ENCODE measurements at places on chromosomes 11 and 22. TPM values are rescaled to one million over a fixed set of nuclear protein-coding genes. Genes with fewer than 3 reads are reported as not detected.

Gene LARGE2
- total RNA-seq, result 3.0 TPM

GRCh38 chr22:41047801-41048211 is 44.6 kb upstream of the EP300 start:
- H3K27me3 ChIP-seq, result no peaks in the 10 kb centered on the region
- peaks cover 6% of the 10 kb centered on the region for H3K4me1 ChIP-seq
- no peaks in the 10 kb centered on the region for H3K36me3 ChIP-seq
- DNase-seq, result no peak

GRCh38 chr22:26985931-26986782 is 328.8 kb downstream of the MIAT start:
- H3K27ac ChIP-seq, result no peak overlapping the region
- no peaks in the 10 kb centered on the region for H3K36me3 ChIP-seq
- no peak overlapping the region for H3K4me3 ChIP-seq
- H3K4me1 ChIP-seq, result peaks cover 5% of the 10 kb centered on the region

DNA sequence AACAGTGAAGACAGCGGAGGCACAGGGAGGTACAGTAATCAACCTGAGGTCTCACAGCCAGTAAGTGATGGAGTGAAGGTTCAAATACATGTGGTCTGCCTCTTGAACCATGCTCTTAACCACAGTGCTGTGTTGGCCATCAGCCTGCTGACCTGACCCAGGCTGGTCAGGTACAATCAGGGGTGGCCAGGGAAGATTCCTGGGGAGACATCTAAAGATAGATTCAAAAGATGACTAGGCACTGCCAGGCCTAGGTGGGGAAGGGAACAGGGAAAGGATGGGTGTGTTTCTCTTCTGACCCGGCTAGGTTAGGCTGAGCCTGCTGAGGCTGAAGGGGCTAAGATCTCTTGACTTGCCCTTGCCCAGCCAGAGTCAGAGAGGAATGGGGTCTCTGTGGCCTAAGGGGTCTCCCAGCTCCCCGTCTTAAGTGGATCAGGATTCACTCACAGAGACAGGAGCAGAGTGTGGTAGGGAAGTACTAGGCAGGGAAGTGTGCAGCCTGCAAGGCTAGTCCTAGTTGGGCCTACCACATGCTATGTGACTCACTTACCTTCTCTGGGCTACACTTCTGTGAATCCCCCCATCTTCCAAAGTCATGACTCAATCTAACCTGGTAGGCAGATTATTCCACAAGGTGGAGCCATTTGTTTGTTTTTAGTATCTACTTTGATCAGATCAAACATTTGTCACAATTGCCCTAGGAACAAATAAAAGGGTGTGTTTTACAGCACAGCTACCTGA is 10.4 kb upstream of the SREBF2 start:
- H3K36me3 ChIP-seq, result no peaks in the 10 kb centered on the region
- DNase-seq, result no peak
- peaks cover 4% of the 10 kb centered on the region for H3K27me3 ChIP-seq
- H3K4me1 ChIP-seq, result peaks cover 32% of the 10 kb centered on the region
- H3K27ac ChIP-seq, result peak overlapping the region; percentile 41

Gene OR5AS1
- not detected for total RNA-seq

Gene FOLR2
- not detected for total RNA-seq

Gene ANO5
- total RNA-seq, result 5.4 TPM

Gene KDM4E
- 1.1 TPM for total RNA-seq

GRCh38 chr11:134509381-134510232 is 97.6 kb upstream of the B3GAT1 start:
- H3K4me1 ChIP-seq, result peaks cover 8% of the 10 kb centered on the region
- peaks cover 6% of the 10 kb centered on the region for H3K36me3 ChIP-seq
- no peak overlapping the region for H3K4me3 ChIP-seq
- DNase-seq, result no peak
- peak overlapping the region; percentile 8 for H3K27ac ChIP-seq

DNA sequence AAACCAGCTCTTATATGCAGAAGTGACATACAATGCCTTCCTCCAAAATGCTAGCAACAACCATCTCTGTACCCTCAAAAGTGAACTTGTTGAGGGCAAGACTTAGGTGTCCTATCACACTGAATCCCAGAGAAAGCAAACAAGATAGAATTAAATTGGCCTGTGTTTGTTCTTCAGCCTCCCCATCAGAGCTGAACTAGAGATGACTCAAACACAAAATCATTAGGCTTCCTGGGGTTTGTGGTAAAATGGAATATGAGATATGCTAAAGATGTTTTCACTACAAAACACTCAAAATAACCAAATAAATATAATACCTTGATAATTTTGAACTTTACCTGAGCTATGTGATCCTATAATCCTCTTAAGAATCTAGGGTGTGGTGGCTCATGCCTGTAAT is 31.6 kb downstream of the ZNF214 start:
- DNase-seq, result no peak
- H3K27ac ChIP-seq, result no peak overlapping the region
- no peaks in the 10 kb centered on the region for H3K27me3 ChIP-seq
- H3K36me3 ChIP-seq, result no peaks in the 10 kb centered on the region
- H3K4me1 ChIP-seq, result no peaks in the 10 kb centered on the region

Gene MAJIN
- not detected for total RNA-seq

GRCh38 chr11:33866936-33867335 is 24.9 kb downstream of the LMO2 start:
- H3K27me3 ChIP-seq, result peaks cover 14% of the 10 kb centered on the region
- no peak overlapping the region for H3K27ac ChIP-seq
- no peaks in the 10 kb centered on the region for H3K36me3 ChIP-seq
- peaks cover 19% of the 10 kb centered on the region for H3K4me1 ChIP-seq
- DNase-seq, result no peak

DNA sequence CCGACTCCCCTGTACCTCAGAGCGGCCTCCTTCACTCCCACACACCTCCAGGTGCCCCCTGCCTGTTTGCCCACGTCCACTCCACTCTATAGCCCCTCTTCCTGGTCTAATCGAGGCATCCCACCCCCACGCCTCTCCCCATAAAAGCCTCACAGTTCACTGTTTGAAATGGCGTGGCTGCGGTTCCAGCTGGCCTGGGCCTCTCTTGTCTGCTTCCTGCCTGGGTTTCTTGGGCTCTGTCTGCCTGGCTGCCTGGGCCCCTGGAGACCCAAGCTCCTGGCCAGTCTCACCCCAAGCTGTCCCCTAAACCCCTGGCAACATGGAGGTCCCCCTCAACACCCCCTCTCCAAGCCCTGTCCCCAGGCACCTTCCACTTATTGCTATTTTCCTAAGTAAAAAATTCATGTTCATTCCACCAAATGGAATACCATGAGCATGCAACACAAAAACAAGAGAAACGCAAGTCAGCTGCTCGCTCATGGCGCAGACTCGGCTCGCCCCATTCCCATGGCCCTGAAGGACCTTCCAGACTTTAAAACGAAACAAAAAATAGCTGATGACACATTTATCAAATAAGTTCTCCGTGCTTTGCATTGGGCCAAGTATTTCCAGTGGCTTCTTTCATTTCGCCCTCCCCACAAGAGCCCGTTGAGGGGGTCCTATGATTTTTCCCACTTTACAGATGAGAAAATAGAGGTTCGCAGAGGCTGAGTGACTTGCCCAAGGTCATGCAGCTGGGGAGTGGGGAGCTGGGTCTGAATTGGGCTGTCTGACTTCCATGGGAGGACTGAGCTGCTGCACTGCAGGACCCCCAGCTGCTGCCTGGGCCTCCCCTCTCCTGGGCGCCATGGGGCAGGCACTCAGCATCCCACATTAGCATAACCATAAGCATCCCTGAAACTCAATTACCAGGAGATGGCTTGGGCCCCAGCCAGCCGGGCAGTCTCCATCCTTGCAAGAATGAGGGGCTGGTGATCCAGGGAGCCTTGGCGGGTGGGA is 11.7 kb upstream of the FLRT1 start:
- no peak overlapping the region for H3K27ac ChIP-seq
- H3K27me3 ChIP-seq, result peaks cover 12% of the 10 kb centered on the region
- DNase-seq, result no peak

DNA sequence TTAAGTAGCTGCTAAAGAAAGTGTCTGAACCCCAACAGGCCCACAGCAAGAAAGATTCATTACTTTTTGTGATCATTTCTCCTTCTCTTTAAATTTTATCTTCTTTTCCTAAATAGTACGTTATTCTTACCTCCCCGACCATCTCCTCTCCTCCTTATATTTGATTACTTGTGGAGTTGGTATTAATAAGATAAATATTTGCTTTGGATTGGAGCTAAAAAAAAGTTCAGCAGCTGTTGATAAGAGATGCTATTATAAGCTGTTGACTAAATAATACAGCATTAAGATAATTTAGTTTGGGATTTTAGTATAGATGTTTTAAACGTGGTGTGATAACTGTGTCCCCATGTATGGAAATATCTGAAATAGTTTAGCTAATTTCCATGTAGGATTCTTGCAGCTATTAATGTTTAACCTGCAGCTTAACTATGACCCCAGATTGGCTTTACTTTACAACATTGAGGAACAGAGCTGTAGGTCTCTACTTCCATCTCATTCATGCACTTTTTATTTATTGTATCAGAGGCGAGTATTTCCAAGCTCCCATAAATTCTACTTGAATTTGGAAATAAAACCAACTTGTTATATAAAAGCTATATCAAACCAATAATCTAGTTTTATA is 37.8 kb downstream of the ZNF143 start:
- H3K4me3 ChIP-seq, result no peak overlapping the region
- no peaks in the 10 kb centered on the region for H3K4me1 ChIP-seq
- no peak for DNase-seq
- peaks cover 5% of the 10 kb centered on the region for H3K36me3 ChIP-seq

Gene KRTAP5-9
- total RNA-seq, result 0.76 TPM

- peaks cover 11% of the 10 kb centered on the region for H3K36me3 ChIP-seq
- no peak overlapping the region for H3K27ac ChIP-seq
- H3K4me1 ChIP-seq, result peaks cover 2% of the 10 kb centered on the region
- DNase-seq, result peak; percentile 89
- H3K4me3 ChIP-seq, result no peak overlapping the region
- peaks cover 4% of the 10 kb centered on the region for H3K27me3 ChIP-seq
Measured at GRCh38 chr22:36286096-36286957, 33.4 kb downstream of the APOL1 start.

Gene TYR
- not detected for total RNA-seq

GRCh38 chr11:9689721-9690120 is 25.8 kb downstream of the SWAP70 start:
- peaks cover 3% of the 10 kb centered on the region for H3K4me1 ChIP-seq
- no peak for DNase-seq
- no peak overlapping the region for H3K4me3 ChIP-seq

- peak; percentile 5 for DNase-seq
- H3K4me1 ChIP-seq, result peaks cover 6% of the 10 kb centered on the region
Measured at GRCh38 chr11:2740275-2740940, 40.6 kb upstream of the KCNQ1OT1 start.

Gene PHLDB1
- 78.4 TPM for total RNA-seq

DNA sequence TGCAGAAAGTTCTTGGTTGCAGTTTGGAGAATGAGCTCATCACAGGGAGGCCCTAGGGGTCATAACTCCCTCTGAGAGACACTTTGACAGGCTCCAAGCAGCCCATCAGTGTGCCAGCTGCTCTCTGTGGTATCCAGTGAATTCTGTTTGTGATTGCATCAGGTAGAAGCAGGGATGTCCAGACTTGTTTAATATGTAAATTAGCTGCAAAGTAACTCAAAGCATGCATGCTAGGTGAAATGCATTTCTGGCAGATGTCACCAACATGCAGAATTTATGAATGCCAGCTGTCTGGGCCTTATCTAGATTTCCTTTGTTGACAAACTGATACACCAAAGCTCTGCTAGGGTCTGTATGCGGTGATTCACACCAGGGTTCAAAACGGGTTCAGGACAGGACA is 123.6 kb upstream of the MTNR1B start:
- peaks cover 3% of the 10 kb centered on the region for H3K27me3 ChIP-seq
- peaks cover 5% of the 10 kb centered on the region for H3K36me3 ChIP-seq
- H3K27ac ChIP-seq, result peak overlapping the region; percentile 92
- peak; percentile 38 for DNase-seq

DNA sequence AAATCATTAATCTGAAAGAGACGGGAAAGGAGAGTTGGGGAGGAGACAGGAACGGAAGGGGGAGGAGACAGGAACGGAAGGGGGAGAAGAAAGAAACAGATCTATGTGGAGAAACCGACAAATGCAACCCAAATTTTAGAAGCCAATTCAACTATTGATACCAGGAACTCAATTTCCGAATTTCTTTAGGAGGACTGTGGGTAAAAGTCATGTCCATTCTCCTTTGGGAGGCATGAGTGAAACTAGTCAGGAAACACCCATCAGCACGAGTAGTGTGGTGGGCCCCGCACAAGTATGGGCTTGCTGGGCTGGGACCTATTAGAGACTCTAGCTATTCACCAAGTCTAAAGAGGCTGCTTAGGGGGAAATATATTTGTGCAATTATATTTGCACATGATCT is 18.1 kb downstream of the ANO3 start:
- DNase-seq, result no peak
- H3K36me3 ChIP-seq, result no peaks in the 10 kb centered on the region
- no peak overlapping the region for H3K27ac ChIP-seq
- no peak overlapping the region for H3K4me3 ChIP-seq
- peaks cover under 1% of the 10 kb centered on the region for H3K4me1 ChIP-seq

- H3K4me3 ChIP-seq, result peak overlapping the region; percentile 94
- H3K36me3 ChIP-seq, result no peaks in the 10 kb centered on the region
- DNase-seq, result peak; percentile 67
- H3K27me3 ChIP-seq, result peaks cover 34% of the 10 kb centered on the region
- H3K4me1 ChIP-seq, result peaks cover 13% of the 10 kb centered on the region
- H3K27ac ChIP-seq, result peak overlapping the region; percentile 73
Measured at GRCh38 chr11:76236092-76236999, 30.0 kb upstream of the WNT11 start.

Gene MS4A7
- not detected for total RNA-seq

DNA sequence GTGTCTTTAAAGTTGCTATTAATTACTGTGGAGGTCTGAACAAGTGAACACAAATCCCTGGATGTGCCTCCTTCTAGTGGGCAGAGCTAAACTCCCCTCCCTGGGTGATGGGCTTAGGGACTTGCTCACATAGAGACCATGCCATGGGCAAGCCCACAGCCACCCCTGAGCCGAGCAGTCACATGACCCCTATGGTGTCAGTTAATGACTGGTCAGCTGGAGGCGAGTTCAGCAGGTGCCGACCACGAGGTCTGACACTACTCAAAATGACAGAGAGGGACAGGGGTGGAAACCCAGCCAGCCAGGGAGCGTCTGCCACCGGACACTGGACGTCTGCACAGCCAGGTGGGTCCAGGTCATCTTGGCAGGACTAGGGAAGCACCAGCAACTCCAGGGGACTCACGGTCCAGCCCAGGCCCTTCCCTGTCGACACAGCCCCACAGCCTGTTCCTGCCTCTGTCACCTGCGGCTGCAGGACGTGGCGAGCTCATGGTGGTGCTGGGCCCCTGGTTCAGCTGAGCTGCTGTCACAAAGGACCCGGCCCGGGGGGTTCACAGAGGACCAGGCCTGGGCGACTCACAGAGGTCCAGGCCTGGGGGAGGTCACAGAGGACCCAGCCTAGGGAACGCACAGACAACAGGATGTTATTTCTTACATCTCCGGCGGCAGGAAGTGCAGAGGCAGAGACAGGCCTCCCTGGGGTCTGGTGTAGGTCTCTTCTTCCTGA is 135.0 kb downstream of the BRD1 start:
- no peak for DNase-seq
- H3K27ac ChIP-seq, result no peak overlapping the region
- H3K36me3 ChIP-seq, result peaks cover 20% of the 10 kb centered on the region
- no peak overlapping the region for H3K4me3 ChIP-seq

Gene SRSF8
- 45.2 TPM for total RNA-seq

Data from glutamatergic neuron (in vitro differentiated cells).